Smooth muscle cell of bladder (primary cell): ENCODE measurements at places on chromosomes 2 and 18. TPM values are rescaled to one million over a fixed set of nuclear protein-coding genes. Genes with fewer than 3 reads are reported as not detected.

L3MBTL4 gene
- under 0.01 and 0.28 TPM in 2 replicates for total RNA-seq

PSMA8 gene
- not detected in 2 replicates for total RNA-seq

HSBP1L1 gene
- 9.2 and 9.7 TPM in 2 replicates for total RNA-seq

MARCO gene
- total RNA-seq: not detected in 2 replicates

CENPA gene
- total RNA-seq: 1.00 and 1.5 TPM in 2 replicates

SCN2A gene
- total RNA-seq: 0.43 and 3.0 TPM in 2 replicates

CNTNAP5 gene
- not detected in 2 replicates for total RNA-seq

TNFAIP6 gene
- 104 and 350 TPM in 2 replicates for total RNA-seq

LIMS4 gene
- total RNA-seq: 1.1 TPM in 2 replicates

HTR2B gene
- 6.0 and 10.8 TPM in 2 replicates for total RNA-seq
